ENCODE measurements at places on chromosomes 5 and 9. TPM values are rescaled to one million over a fixed set of nuclear protein-coding genes. Genes with fewer than 3 reads are reported as not detected.

- DNase-seq, result no peak
Observed at GRCh38 chr5:160463740-160464465, 42.2 kb downstream of the PTTG1 start.

Gene UBE2B
- polyA plus RNA-seq, result 128 TPM

Gene PITX1
- not detected for polyA plus RNA-seq

- no peak for DNase-seq
Observed at GRCh38 chr9:80596579-80596978, 1024.8 kb downstream of the TLE4 start.

DNA sequence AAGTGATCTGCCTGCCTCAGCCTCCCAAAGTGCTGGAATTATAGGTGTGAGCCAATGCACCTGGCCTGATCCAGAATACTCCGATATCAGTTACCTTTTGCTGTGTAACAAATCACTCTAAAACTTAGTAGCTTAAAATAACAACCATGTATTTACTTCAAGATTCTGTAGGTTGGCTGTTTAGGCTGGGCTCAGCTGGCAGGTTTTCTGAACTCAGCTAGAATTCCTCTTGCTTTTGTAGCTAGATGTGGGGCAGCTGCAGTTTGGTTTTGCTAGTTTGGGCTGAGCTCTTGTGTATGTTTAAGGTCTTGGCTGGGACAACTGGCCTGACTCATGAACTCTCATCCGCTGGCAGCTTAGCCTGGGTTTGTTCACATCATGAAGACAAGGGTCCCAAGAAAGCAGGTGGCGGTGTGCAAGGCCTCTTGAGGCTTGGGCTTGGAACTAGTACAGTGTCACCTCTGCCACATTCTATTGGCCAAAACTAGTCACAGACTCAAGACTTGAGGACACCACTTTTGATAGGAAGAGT lies 138.3 kb upstream of the SHB start:
- no peak for DNase-seq

DNA sequence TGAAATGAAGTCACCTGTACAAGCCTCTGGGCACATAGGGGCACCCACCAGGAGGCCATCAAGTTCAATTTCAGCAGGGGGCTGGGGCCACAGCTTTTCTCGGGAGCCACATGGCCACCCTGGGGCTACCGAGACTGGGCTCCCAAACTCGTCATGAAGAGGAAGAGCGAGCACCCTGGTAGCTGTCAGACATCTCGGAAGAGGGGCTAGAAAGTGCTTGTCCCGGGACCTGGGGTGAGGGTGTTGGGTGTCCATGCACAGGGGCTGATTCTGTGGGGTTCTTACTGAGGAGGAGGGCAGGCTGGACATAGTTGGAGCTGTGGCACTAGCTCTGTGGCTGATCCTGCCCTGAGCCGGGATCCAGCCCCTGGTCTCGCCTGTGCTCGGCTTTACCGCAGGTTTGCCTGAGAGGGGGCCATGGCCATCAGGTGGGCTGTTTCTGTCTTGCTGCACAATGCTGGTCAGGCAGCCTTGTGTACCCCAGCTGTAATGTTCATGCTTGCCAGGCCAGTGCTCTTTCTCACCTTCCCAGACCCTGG lies 70.3 kb downstream of the PHF2 start:
- DNase-seq, result no peak

DNA sequence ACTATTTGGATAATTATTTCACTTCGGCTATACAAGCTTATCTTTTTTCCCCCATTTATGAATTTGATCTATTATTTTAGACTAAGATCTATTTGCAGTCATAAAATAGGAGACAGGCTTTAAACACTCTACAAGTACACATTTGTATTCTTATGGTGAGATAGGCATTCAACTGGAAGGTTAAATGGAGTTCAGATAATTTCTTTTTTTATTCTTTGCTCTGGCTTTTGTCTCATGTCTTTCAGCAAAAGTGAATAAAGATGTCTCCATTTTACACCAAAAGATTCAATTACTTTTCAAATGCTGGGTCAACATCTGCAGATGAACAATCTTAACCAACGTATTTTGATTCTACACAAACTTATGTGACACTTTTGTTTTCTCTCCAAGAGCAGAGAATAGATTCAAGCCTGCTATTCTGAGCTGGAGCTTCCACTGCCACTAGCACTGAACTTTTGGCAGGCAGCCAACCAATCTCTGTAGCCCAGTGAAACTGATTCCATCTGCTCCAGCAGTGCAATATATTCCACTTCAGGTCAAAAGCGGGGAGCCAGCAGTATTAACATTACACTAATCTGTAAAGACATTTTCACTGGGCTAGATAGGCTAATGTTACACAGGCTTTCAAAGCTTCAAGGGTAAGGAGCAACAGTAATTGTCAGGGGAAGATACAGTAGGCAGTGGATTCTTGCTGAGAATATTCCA lies 452.0 kb upstream of the ZNF608 start:
- DNase-seq, result peak; percentile 94

Gene IRX2
- 23.7 TPM for polyA plus RNA-seq

Gene FAM221B
- polyA plus RNA-seq, result 0.40 TPM

DNA sequence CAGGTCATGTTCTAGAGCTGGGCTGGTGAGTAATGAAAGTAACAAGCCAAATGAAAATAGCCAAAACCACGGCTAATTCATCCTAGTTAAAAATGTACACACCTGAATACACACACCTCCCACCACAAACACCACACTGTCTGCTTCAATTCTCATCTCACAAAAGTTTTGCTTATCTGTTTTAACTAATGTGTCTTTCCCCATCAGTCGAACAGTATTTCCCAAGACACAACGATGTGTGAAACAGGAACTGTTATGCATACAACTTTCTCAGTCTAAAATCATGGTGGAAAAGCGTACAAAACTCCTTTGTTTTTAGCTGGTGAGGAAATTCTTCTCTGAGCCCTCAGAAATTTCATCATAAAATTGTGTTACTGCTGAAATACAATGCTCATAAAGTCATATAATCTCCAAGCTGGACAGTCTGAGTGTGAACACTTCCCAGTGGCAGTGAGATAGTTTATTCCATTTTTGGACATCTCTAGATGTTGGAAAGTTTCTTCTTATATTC lies 242.4 kb downstream of the EFNA5 start:
- no peak for DNase-seq

DNA sequence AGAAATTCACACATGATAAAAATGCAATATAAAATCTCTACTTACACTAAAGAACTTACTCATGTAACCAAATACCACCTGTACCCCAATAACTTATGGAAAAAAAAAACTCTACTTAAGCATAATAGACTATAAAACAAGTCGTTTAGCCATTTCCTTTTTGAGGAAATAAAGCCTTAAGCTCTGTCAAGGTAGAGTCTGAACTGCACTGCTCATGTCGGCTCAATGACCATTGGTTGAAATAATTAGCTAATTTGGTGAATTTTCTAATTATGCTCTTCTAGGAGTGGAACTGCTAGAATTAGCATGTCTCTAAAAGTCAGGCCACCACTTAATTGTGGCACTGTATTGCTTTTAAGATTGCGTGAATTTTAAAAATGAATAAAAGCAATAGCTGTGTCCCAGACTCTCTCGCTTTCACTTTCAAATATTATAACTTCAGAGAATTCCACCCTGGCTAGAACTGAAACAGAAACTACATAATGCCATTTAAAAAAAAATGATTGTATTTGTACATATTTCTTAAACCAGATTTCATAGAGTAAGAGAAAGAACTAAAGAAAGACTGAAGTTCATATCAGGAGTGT lies 113.0 kb upstream of the PCA3 start:
- no peak for DNase-seq

Gene SLC35D2
- polyA plus RNA-seq, result 40.0 TPM

DNA sequence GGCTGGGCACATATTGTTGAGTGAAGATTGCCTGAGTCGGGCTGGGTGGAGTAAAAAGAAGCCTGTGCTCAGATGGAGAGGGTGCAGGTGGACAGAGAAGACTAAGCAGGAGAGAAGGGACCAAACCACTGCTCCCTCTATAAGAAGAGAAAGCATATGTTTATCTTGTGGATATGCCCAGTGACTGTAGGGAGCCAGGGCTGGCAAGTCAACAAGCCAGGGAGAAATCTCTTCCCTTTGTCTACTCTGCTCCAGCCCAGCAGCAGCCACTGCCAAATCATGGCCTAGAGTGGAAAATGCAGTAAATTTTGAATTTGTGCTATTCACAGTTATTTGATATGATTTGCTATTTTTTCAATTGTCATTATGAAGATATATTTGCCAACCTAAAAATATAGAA lies 33.2 kb upstream of the TRIM36 start:
- DNase-seq, result no peak

Gene DNM1
- 231 TPM for polyA plus RNA-seq

DNA sequence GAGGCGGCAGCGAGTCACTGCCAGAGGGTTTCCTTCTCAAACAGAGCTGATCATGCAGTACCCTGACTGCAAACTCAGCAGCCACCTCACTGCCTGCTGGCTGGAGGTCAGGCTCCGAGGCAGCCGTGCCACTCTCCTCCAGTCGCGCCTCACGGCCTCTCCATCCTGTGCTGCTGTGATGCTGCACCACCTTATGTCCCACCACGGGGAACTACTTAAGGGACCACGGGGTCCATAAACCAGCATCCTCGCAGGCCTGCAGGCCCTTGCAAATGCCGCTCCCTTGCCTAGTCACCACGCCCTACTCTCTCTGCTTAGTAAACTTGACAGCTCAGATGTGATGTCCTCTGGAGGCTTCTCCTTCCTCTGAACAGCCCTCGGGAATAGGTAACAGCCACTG lies 99.2 kb downstream of the CRB2 start:
- DNase-seq, result no peak

Gene KCNN2
- polyA plus RNA-seq, result 4.0 TPM

GRCh38 chr9:114223564-114224246 lies 68.4 kb downstream of the COL27A1 start:
- DNase-seq, result no peak

Gene CD180
- polyA plus RNA-seq, result 0.45 TPM

Gene ZDHHC11
- polyA plus RNA-seq, result 14.7 TPM

DNA sequence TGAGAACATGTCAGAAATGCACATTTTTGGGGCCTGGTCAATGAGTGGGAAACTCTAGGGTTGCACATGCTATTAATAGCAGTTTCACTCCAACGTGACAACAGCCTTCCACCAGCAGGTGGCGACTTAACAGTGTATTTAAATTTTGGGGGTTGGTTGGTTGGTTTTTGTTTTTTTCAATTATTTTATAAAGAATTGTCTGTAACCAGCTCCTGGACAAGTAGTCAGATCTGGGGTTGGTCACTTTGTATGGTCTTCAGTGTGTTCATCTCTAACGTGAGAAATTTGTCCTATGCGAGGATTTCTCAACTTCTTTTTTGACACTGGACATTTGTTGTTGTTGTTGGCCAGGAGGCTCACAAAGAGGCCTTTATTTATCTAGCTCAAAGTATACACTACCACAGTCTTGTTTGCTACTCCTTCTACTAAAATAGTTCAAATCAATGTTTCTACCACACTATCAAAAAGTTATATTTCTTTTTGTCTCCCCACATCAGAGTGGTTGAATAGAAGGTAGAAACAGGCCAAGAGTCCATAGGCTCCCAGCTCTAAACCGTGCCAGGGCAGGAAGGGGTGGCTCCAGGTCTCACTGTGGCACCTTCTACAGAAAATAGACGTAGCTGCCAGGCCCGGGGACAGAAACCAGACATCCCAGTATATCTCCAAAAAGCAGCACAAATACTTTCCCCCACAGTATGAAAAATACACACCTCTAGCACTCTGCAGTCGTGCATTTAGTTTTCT lies 110.4 kb downstream of the TRPM6 start:
- DNase-seq, result peak; percentile 59

GRCh38 chr5:127550652-127551409 lies 33.4 kb downstream of the PRRC1 start:
- no peak for DNase-seq

DNA sequence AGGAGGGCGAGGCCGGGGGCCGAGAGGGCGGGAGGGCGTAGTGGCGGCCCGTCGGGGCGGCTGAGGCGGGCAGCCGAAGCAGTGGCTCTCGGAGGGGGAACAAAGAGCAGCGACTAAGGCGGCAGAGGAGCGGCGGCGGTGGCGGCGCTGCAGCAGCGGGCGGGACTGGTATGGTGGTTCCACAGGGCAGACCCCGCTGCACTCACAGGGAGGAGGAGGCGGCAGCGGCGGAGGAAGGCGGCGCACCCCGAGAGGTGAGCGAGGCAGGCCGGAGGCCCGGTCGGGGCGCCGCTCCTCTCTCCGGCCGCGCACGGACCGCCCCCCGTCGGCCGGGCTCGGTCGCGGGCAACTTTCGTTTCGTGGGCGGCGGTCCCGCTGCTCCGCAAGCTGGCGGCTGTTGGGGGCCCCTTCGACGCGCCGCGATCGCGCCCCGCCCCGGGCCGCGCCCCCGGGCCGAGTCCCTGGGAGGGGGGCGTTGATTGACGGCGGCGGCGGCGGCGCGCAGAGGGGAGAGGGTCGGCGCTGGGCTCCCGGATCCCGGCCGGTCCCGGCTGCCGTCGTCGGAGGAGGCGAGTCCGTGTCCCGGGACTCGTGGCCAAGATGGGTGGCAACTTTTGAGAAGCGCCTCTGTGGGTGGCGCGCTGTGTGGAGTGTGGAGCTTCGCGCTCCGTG lies 467 bp downstream of the CNOT6 start:
- DNase-seq, result peak; percentile 36

DNA sequence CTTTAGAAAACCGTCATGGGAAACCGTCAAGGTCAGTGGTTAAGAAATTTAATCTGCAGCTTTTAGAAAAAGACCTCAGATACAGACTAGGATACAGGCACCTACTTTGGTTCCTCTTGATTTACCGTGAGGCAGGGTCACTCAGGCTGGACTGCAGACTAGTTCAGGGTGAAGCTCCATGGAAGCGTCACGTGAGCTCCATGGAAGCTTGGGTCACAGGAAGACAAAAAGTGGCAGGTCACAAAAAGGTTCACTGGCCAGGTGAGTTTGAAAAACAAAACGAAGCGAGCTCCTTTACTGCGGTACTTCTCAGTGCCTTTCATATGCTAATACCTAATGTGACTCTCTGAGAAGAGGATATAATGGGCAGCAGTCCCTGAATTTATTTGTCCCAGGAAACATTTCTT lies 43.0 kb downstream of the PRRC2B start:
- peak; percentile 26 for DNase-seq

- DNase-seq, result no peak
Observed at GRCh38 chr5:157464519-157465171, 4.6 kb downstream of the NIPAL4 start.

- no peak for DNase-seq
Observed at GRCh38 chr5:31397926-31398557, 133.9 kb downstream of the DROSHA start.

Gene SLC45A2
- polyA plus RNA-seq, result 1.0 TPM

DNA sequence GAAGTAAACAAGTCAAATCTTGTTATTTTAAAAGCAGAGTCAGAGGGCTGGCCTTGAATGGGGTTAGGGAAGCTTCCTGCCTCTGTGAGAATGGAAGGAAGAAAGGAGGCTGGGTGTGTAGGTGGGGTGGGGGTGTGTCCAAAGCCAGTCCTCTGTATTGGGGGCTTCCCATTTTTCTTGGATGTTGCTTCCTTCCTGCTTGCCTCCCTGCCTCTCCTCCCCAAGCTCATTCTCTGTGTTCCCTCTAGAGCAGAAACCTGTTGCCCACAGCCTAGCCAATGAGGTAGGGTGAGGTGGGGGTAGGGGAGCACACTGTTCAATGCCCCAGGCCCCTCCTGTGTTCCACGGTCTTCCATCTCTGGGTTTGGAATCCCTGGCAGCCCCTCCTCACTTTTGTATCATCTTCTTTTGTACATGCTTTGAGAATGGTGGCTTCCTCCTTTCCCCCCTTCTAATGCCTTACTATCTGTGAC lies 39.7 kb downstream of the SNX24 start:
- no peak for DNase-seq

- DNase-seq, result no peak
Observed at GRCh38 chr5:153619771-153620170, 129.3 kb downstream of the GRIA1 start.

- DNase-seq, result no peak
Observed at GRCh38 chr9:16243798-16244197, 626.7 kb downstream of the BNC2 start.

GRCh38 chr5:149298842-149299404 lies 27.3 kb downstream of the AFAP1L1 start:
- DNase-seq, result no peak

Gene SHOC1
- polyA plus RNA-seq, result 1.5 TPM

Gene SPINK4
- not detected for polyA plus RNA-seq
